ENCODE measurements at places on chromosomes 6 and 20. TPM values are rescaled to one million over a fixed set of nuclear protein-coding genes. Genes with fewer than 3 reads are reported as not detected.

KCNG1 gene
- total RNA-seq: 2.3 TPM

GCNT2 gene
- 57.8 TPM for total RNA-seq

GDAP1L1 gene
- total RNA-seq: not detected

KHDRBS2 gene
- not detected for total RNA-seq

ARFGEF3 gene
- total RNA-seq: 2.5 TPM

PBOV1 gene
- not detected for total RNA-seq

METTL24 gene
- total RNA-seq: not detected

SLC22A1 gene
- total RNA-seq: not detected

ATG5 gene
- total RNA-seq: 49.9 TPM

PDYN gene
- total RNA-seq: not detected

RIPPLY2 gene
- total RNA-seq: 0.51 TPM

SLC35B2 gene
- 54.6 TPM for total RNA-seq

RSPO4 gene
- not detected for total RNA-seq

Data from dermis microvascular lymphatic vessel endothelial cell (primary cell).